ENCODE measurements at places on chromosomes 3 and 15.

- no peak for DNase-seq
Observed at GRCh38 chr3:119555309-119555735, 4.1 kb downstream of the CD80 start.

DNA sequence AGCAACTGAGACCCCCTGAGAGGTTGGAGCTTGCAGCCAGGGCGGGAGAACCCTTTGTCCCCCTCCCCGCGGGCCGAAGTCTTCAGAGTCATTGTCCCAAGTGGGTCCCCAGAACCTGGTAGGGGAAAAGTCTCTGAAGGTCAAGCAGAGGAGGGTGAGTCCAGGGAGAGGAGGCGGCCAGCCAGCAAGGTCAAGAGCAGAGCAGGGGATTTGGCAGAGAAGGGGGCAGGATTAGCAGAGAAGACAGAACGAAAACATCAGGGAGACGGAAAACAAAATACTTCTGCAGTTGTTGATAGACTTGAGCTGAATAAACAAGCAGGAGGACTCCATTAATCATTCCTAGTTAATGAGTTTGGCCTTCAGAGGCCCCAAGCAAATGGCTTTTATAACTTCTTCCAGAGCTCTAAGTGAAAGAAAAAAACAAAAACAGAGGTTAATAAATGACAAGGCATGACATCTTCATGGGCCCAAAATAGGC, 66.7 kb downstream of the GRIP2 start:
- DNase-seq, result no peak

GRCh38 chr3:193796089-193796488, 203.1 kb downstream of the OPA1 start:
- no peak for DNase-seq

- peak; percentile 75 for DNase-seq
Observed at GRCh38 chr15:75067123-75067830, 43.9 kb downstream of the PPCDC start.

- no peak for DNase-seq
Observed at GRCh38 chr3:30700702-30701321, 94.4 kb downstream of the TGFBR2 start.

GRCh38 chr15:45628136-45628535, 6.7 kb upstream of the SQOR start:
- no peak for DNase-seq

DNA sequence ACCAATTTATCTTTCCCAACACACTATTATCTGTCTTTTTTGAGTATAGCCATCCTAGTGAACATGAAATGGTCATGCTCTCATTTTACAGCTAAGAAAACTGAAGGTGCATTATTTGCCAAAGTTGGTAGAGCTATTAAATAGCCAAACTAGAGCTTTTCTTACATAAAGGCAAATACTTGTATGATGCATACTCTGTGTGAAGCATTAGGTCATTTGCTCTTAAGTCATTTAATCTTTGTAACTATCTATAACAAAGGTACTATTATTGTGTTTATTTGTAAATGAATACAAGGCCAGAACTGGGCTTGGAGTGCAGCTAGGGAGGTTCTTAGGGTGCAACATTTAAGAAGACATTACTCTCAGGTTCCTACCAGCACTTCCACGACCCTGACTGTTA, 123.7 kb downstream of the THSD4 start:
- DNase-seq, result no peak

DNA sequence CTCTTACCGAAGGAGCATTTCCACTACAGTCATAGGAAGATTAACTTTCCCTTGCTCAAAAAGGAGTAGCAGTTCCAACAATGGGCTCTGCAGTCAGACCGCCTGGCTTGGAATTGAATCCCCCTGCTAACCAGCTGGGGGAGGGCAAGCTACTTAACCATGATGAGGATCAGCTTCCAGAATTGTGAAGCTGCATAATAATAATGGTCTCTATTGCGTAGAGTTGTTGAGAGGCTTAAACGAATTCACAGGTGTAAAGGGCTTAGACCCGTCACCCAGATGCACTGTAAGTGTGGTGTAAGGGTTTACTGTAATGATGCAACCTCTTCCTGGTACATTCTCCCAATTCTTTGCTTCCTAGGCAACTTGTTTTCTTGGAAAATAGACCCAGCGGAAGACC, 185.2 kb upstream of the RGMA start:
- no peak for DNase-seq

- DNase-seq, result no peak
Observed at GRCh38 chr3:161781381-161781780, 284.8 kb downstream of the OTOL1 start.

DNA sequence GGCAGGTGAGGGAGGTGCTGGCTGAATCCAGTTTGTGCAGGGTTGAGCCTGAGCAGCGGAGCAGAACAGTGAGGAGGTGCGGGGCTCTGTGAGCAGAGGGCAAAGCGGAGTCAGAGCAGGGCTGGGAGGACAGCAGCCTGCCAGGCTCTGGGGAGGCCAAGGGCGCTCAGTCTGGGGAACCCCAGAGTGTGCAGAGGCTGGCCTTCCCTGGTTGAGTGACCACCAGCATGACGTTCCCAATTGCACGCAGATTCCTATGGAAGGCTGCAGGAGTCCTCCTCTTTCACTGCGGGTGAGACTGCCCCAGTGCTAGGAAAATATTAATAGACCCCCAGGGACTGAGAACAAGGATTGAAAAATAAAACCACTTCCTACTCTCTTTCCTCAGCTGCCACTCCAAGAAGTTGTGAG, 13.2 kb downstream of the MRAS start:
- DNase-seq, result no peak

DNA sequence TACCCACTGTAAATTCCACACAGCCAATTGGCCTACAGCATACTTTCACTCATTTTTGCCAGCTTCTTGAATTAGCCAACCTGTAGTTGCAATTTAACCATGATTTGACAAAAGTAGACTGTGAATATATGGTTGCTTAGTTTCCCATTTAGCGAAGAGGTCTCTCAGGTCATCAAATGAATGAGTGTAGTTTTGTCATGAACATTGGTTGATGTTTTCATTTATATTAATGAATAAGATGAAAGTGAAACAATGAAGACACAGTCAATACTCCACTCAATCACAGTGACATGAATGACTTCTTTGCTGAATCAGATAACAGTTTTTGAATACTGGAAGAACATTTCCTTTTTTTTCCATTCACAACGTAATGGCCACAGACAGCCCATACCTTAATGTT, 15.3 kb upstream of the FAM3D start:
- DNase-seq, result no peak

DNA sequence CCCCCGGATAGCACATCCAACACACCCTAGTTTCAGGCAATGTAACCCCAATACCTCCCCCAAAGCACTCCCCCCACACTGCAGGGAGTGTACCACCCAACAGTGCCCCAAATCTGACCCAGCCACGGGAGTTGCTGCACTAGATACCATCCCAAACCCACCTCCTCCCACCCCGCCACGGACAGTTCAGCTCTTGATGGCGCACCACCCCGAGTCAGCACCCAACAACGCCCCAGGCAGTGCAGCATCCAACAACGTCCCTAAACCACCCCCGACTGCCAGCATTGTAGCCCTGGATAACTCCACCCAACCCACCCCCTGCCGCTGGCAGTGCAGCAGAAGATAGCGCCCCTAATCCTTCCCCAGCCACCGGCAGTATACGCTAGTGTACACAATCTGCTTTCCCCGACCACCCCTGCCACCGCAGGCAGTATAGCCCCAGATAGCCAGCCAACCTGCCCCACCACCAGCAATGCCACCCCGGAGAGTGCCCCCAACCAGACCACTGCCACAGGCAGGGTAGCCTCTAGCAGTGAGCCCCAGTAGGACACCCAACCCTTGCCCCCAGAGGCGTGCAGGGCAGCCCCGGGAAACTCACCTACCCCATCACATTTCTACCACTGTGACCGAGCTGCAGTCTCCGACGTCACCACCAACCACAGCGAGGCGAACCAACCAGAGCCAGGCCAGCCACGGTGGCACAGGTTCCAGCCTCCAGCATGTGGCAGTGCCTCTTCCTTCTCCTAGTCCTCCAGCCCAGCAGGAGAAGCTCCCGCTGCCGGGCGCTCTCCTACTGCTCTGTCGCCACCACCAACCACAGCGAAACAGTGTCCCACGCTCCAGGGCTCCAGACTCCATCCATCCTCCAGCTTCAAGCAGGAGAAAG, 178.1 kb downstream of the POTEB3 start:
- peak; percentile 21 for DNase-seq

GRCh38 chr3:79148786-79149185, 619.0 kb downstream of the ROBO1 start:
- DNase-seq, result no peak

DNA sequence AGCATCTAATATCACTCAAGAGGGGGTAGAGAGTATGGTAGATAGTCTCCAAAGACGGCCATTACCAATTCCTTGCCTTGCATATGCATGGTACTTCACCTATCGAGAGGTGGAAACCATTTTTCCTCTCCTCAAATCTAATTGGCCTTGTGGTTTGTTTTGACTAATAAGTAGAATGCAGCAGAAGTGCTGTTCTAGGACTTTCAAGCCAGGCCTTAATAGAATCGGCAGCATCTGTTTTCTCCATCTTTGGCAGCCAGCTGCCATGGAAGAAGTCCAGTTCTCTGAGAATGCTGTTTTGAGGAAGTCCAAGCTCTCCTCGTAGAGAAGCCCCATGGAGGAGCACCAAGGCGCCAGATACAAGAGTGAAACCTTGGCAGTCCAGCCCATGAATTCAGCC, 59.1 kb upstream of the RASGRP1 start:
- no peak for DNase-seq

GRCh38 chr3:138093721-138094120, 21.7 kb downstream of the DZIP1L start:
- DNase-seq, result no peak

- DNase-seq, result no peak
Observed at GRCh38 chr3:72123908-72124441, 339.0 kb upstream of the PROK2 start.

GRCh38 chr3:73601481-73601880, 23.3 kb downstream of the PDZRN3 start:
- no peak for DNase-seq

DNA sequence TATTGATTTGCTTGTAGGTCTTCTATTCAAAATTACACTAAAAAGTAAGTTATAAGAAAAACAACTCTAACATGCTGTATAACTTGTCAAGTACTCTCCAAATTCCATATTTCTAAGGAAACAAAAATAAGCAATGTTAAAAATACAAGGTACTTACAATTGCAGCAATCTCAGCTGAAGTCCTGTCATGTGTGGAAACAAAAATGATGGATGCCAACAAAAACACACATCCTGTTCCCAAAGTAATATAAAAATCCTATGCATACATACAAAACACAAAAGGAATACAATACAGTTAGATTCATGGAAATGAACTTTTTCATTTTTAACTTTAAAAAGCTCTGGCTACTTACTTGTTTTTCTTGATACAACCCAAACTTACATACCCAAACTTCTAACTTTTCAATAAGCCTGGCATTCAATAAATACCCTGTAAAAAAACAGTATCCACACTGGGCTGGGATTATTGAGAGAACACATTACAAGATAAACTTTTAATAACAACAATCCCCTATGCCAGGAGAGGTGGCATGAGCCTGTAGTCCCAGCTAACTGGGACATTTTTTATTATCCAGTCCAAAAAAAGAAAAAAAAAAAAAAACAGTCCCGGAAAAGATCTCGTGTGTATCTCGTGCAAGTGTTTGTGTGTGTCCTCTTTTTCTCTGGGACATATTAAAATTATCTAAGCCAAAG, 14.7 kb downstream of the CMTM6 start:
- DNase-seq, result no peak
